Fibroblast of upper back skin (primary cell): ENCODE measurements at places on chromosomes 3 and 15.

GRCh38 chr3:132378048-132378762 is 39.1 kb upstream of the DNAJC13 start:
- no peak for DNase-seq

DNA sequence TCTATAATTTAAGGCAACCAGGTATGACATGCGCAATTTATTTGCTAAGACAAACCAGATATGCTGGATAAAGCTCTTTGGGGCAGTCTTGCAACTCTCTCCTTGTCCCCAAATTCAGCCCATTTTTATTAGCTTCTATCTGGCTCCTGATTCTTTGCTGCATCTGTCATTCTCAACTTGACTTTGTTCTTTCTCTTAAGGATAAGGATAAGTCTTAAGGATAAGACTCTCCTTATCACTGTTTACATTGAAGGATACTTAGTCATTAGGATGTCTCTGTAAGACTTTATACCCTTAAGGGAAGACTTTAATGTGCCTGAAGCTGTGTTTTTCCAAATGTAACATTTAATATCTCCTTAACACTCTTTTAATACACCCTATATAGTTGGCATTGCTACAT is 49.2 kb downstream of the ALCAM start:
- DNase-seq = no peak

GRCh38 chr15:58524247-58524646 is 92.5 kb downstream of the LIPC start:
- no peak for DNase-seq

GRCh38 chr3:122497425-122497824 is 17.3 kb downstream of the KPNA1 start:
- peak; percentile 84 for DNase-seq

DNA sequence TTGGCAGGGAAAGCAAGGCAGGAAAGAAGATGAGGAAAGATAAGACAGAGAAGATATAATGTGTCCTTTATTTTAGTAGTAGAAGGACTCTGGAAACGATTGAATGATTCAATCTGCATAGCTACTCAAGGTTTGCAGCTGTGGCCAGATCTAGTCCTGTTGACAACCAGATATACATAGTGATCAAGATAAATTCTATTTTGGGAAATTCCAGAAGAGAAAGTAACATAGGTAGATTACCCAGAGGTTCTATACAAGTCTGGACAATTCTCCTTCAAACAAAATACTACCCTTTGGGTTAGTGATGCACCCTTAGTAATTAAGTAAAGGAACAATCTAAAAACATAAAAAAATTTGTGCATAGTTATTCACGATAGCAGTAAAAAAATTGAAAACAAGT is 9.4 kb downstream of the TERC start:
- no peak for DNase-seq

GRCh38 chr15:69459066-69459465 is 6.4 kb downstream of the RPLP1 start:
- DNase-seq = no peak

- DNase-seq = no peak
These were observed 101.0 kb upstream of the LPP start for GRCh38 chr3:188053036-188053340.

GRCh38 chr3:22593638-22594037 is 609.5 kb upstream of the UBE2E2 start:
- no peak for DNase-seq

DNA sequence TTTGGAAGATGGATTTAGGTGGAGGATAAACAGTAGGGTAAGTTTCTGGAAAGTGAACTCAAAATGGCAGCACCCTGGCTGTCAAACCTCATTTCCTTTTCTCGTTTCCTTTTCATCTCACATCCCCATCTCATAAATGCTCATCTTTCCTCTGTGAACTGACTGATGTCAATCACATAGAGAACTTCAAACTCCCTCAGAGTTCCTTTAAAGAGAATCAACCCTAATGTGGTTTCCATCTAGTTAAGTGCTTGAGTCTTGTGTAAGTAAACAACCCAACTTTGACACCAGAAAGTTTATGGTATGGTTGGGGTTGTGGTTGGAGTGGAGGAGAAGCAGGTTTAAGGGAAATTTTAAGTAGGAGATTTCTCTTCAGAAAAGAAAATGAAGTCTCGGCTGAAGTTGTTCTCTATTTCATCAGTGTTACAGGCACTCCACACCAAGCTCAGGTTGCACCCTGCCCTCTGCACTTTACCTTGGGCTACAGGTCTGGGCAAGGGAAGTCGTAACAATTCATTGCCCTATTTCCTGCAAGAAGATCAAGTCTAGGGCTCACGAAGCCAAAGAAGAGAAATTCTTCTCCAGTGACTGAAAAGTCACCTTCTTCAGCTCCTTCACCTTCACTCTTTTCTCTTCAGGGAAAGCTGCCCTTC is 34.4 kb upstream of the TNIK start:
- DNase-seq = no peak
